ENCODE measurements at places on chromosomes 5 and 9. TPM values are rescaled to one million over a fixed set of nuclear protein-coding genes. Genes with fewer than 3 reads are reported as not detected.

DNA sequence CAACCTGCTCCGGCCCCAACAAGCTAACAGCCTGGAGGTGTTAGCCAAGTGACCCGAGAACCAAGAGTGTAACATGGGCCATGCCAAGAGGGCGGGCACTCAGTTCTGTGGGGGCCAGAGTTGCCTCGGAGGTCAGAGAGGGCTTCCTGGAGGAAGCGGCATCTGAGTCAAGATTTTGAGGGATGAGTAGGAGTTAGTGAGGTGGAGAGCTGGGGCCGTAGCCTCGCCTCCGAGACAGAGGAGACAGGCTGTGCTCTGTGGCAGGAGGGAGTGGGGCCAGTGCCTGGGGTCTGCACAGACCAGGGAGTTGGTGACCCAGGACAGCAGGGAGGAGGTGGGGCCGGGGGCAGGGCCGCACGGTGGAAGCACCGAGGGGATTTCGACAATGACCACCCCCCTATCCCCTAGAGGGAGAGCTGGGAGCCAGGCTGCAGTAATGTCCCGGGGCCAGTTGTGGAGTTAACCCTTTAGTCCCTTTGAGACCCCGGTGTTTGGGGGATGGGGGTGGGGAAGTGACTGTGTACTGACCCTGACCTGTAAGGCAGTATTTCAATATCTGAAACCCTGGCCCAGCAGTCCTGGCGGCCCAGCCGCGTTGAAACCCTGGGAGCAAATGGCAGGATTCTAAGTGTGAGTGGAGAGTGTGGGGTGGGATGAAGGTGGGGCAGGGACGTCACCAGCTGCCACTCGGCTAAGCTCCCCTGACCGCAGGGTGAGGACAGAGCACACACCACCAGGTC is 148.7 kb upstream of the COL5A1 start:
- no peaks in the 10 kb centered on the region for H3K36me3 ChIP-seq
- H3K27ac ChIP-seq = no peak overlapping the region
- H3K4me1 ChIP-seq = no peaks in the 10 kb centered on the region
- peaks cover 19% of the 10 kb centered on the region for H3K27me3 ChIP-seq
- DNase-seq = no peak
- H3K4me3 ChIP-seq = no peak overlapping the region

GRCh38 chr5:124660229-124661093 is 86.0 kb downstream of the ZNF608 start:
- no peaks in the 10 kb centered on the region for H3K27me3 ChIP-seq
- peaks cover 76% of the 10 kb centered on the region for H3K4me1 ChIP-seq
- peak overlapping the region; percentile 97 for H3K27ac ChIP-seq
- H3K4me3 ChIP-seq = peak overlapping the region; percentile 40
- H3K36me3 ChIP-seq = peaks cover 2% of the 10 kb centered on the region

GRCh38 chr5:32767948-32768467 is 56.9 kb downstream of the NPR3 start:
- H3K4me3 ChIP-seq = no peak overlapping the region
- DNase-seq = no peak
- no peaks in the 10 kb centered on the region for H3K36me3 ChIP-seq

- no peak for DNase-seq
- no peak overlapping the region for H3K4me3 ChIP-seq
- no peak overlapping the region for H3K27ac ChIP-seq
- H3K36me3 ChIP-seq = no peaks in the 10 kb centered on the region
Observed at GRCh38 chr9:128243215-128244018, 32.4 kb downstream of the GOLGA2 start.

DNA sequence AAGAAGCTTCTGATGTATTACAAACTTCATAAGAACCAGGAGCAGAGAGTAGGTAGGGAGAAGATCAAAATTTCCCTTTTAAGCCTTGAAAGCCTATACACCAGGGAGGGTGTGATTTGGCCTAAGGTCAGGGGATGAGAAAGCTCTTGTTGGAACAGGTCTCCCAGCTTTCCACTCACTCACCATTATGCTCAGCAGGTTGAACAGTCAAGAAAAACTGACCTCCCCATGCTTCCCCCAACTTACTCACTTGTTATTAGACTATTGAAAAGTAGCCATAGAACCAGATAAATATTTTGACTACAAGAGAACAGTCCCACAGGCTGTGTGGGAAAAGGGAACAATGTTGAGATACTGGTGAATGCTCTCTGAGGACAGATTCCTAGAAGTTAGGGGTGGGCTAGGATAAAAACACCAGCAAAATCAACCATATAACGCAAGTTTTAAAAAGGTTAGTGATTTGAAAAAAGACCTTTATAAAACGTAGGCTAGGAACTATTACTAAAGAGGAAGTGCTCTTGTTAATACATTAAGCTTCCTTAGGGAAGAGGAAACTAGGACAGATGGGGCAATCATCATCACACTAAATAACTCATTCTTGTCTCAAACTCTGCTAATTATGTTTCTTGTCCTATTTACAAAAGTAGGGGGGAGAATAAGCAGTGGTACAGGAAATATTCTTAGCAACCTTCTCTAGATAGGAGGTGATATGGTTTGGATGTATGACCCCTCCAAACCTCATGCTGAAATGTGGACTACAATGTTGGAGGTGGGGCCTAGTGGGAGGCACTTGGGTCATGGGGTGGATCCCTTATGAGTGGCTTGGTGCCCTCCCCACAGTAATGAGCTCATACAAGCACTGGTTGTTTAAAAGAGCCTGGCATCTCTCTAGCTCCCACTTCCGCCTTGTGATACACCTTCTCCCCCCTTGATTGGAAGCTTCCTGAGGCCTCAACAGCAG is 31.0 kb downstream of the PCDHGC5 start:
- peaks cover 8% of the 10 kb centered on the region for H3K4me1 ChIP-seq
- peaks cover 24% of the 10 kb centered on the region for H3K36me3 ChIP-seq
- H3K4me3 ChIP-seq = no peak overlapping the region
- no peaks in the 10 kb centered on the region for H3K27me3 ChIP-seq
- no peak overlapping the region for H3K27ac ChIP-seq
- DNase-seq = no peak

- H3K4me1 ChIP-seq = peaks cover 7% of the 10 kb centered on the region
- H3K36me3 ChIP-seq = no peaks in the 10 kb centered on the region
- H3K27me3 ChIP-seq = peaks cover 14% of the 10 kb centered on the region
- H3K4me3 ChIP-seq = no peak overlapping the region
- no peak for DNase-seq
Observed at GRCh38 chr5:173474881-173475287, 141.6 kb downstream of the BOD1 start.

GRCh38 chr5:1500411-1501091 is 23.2 kb downstream of the LPCAT1 start:
- no peak overlapping the region for H3K4me3 ChIP-seq
- no peaks in the 10 kb centered on the region for H3K27me3 ChIP-seq
- H3K27ac ChIP-seq = no peak overlapping the region

GRCh38 chr9:134059188-134059641 is 8.6 kb downstream of the BRD3 start:
- no peaks in the 10 kb centered on the region for H3K27me3 ChIP-seq
- H3K4me1 ChIP-seq = peaks cover 26% of the 10 kb centered on the region
- H3K36me3 ChIP-seq = no peaks in the 10 kb centered on the region
- DNase-seq = peak; percentile 8
- no peak overlapping the region for H3K4me3 ChIP-seq

- no peak overlapping the region for H3K4me3 ChIP-seq
- no peaks in the 10 kb centered on the region for H3K36me3 ChIP-seq
- no peak overlapping the region for H3K27ac ChIP-seq
- H3K4me1 ChIP-seq = no peaks in the 10 kb centered on the region
Observed at GRCh38 chr5:130141659-130142320, 237.5 kb downstream of the CHSY3 start.

GRCh38 chr5:6827526-6828219 is 114.4 kb downstream of the TENT4A start:
- DNase-seq = no peak
- H3K36me3 ChIP-seq = no peaks in the 10 kb centered on the region
- peaks cover 9% of the 10 kb centered on the region for H3K4me1 ChIP-seq
- H3K4me3 ChIP-seq = no peak overlapping the region

The RLN2 gene
- total RNA-seq = 4.0 TPM

The SOX30 gene
- total RNA-seq = not detected

The SLC27A6 gene
- total RNA-seq = 2.1 TPM

Measured in progenitor cell of endocrine pancreas (in vitro differentiated cells).